ENCODE measurements at places on chromosomes 1 and 21.
A peak's percentile ranks its signal among the peaks of the same experiment; 100 is the strongest.

DNA sequence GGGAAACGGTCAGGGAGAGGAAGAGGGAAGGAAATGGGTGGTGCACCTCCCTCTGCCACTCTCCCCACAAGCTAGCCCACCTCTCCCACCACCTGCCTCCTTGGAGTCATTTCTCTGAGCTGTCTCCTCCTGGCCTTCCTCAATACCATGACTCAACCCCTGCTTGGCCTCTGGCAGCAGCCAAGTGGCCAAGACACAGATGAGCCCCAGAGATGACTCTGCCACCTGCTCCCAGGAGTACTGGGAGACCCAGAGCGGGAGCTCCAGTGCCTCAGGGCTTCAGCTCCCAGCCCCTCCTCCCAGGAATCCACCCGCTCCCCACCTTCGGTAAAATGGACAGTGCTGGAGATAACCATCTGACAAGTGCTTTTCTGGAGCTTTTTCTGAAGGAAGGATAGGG lies 2.6 kb downstream of the S100A16 start:
- peak; percentile 73 for DNase-seq

DNA sequence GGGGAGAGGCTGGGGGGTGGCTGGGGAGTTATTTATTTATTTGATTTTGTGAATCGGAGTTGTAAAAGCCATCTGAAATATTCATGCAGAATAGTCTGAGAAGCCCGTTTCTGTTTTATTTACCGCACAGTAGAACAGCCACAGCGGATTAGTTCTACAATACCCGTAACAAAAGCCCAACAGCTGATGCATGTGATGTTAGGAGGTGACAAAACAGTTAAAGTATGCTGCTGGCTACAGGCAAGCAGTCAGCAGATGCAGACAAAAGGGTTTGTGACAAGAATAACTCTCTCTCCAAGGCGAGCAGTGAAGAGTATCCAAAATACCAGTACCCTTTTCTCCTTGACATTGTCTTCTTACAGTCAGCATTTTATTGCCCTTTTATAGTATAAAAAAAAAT lies 42.0 kb downstream of the PROX1 start:
- DNase-seq: peak; percentile 78

- DNase-seq: no peak
Measured at GRCh38 chr1:242886137-242886536, 361.6 kb upstream of the PLD5 start.

GRCh38 chr1:198391393-198392020 lies 149.0 kb downstream of the ATP6V1G3 start:
- no peak for DNase-seq

- DNase-seq: peak; percentile 91
Measured at GRCh38 chr1:94160811-94161210, 39.9 kb upstream of the ABCA4 start.
